SW480 (cell line): ENCODE measurements at places on chromosomes 1 and 21.

DNA sequence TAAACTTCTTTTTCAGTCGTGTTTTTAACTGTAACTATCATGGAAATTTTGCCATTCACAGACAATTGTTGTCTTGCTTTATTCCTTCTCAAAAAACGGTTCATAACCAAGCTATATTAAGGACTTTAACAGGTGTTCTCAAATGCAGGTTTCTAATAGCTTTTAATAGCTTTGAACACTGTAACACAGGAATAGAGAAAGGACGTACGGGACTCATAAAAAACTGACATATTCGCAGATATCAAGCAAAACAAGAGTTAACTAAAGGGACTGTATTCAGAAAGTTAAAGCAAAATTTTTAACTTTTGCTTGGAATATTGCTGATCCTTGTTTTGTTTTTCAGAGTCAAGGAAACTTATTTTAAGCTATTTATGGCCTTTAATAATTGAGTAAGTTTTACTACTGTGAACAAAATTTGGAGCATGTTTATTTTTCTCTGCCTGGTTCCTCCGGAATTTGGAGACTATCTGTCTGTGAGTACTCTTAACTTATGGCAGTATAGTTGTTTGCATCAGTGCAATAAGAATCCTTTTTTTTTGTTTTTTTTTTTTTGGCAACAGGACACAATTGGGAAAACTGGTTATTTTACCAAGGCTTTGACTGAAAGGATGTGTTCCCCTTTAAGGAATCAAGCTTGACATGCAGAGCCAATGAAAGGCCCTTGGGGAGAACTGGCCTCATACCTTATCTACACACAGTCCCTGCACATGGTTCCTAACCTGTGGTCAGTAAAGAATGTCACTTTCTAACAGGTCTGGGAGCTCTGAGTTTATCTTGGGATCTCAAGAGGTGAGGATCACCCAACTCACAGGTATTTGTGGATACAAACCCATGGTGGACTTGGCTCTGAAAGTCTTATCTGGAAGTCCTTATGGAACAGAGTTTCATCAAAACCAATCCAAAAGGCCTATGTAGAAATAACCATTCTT is 5.8 kb upstream of the CD46 start:
- peak; percentile 31 for DNase-seq

DNA sequence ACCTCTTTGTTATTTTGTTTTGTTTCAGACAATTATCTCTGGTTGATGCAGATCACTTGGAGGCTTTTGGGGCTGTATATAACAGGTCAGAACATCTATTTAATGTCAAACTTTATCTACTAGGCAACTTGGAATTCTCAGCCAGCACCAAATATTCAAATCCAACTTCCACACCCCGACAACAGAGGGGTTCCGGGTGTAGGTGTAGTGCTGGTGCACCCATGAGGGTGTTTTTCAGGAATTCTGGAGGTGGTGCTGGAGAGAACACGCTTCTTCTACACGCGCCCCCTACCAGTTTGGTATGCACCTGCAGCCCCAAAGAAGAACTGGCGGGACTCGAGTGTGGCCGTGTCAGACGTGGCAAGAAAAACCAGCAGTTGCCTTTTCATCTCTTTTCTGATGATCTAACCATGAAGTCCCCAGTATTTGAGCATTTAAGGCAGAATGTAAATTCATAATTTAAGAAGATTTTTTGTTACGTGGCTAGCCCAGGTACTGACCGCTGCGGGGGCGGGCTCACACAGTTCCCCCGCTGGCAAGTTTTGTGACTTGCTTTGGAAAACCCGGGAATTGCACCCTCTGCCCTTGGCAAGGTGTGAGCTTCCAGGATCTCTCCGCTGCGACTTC is 462 bp upstream of the TLCD4 start:
- DNase-seq = peak; percentile 89

DNA sequence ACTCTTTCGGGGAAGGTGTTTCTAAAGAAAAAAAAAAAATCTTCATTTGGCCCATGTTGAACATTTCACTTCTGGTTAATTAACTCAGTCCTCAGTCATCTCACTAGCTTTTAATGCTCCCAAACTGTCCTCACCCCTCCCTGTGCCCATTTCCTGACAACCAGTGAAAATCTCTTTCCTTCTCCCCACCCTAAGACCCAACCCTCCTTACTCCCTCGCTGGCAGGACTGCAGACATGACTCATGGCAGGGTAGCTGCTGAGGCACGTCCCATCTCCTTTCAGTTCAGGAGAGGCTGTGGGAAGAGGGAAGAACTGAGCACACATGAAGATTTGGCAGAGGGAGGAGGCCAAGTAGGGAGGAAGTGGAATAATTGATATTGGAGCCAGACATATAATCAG is 12.6 kb downstream of the PKP1 start:
- DNase-seq = peak; percentile 37

- peak; percentile 26 for DNase-seq
These were observed 382 bp downstream of the TRMT1L start for GRCh38 chr1:185156288-185156853.

- no peak for DNase-seq
These were observed 84.6 kb downstream of the MATN1 start for GRCh38 chr1:30638811-30639210.

GRCh38 chr1:44855742-44856141 is 12.7 kb upstream of the PTCH2 start:
- DNase-seq = no peak

DNA sequence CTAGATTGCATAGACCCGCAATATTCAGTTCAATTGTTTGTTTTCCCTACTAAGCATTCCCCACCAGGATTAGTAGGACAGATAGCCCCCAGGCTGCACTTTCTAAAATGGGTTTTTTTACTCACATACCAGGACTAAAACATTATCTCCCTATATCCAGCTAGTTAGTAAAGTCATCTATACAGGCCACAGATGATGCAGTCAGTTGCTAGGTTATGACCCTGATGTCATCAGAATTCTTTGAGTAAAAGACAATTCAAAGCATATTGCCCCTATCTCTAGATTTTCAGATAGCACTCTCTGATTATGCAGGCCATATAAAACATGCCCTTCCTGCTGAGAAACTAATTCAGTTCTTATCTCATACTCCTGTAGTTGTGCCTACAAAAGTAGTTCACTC is 203.6 kb downstream of the LBR start:
- DNase-seq = no peak

GRCh38 chr1:41615316-41615715 is 130.8 kb upstream of the EDN2 start:
- DNase-seq = no peak

GRCh38 chr1:227070638-227071285 is 130.7 kb downstream of the COQ8A start:
- DNase-seq = no peak

- DNase-seq = no peak
These were observed 182.6 kb downstream of the MRPL39 start for GRCh38 chr21:25424634-25425033.

GRCh38 chr1:9080705-9081291 is 11.4 kb upstream of the SLC2A5 start:
- DNase-seq = no peak

- no peak for DNase-seq
These were observed 100.7 kb upstream of the PDE4B start for GRCh38 chr1:65691972-65692371.

- peak; percentile 50 for DNase-seq
These were observed 45.3 kb downstream of the SLC66A1 start for GRCh38 chr1:19357299-19357986.

GRCh38 chr1:111221276-111221632 is 6.3 kb upstream of the CHI3L2 start:
- no peak for DNase-seq

- no peak for DNase-seq
These were observed 6.8 kb downstream of the NHLH1 start for GRCh38 chr1:160373696-160374095.

- peak; percentile 75 for DNase-seq
These were observed 275.5 kb upstream of the FMN2 start for GRCh38 chr1:239816081-239816782.

DNA sequence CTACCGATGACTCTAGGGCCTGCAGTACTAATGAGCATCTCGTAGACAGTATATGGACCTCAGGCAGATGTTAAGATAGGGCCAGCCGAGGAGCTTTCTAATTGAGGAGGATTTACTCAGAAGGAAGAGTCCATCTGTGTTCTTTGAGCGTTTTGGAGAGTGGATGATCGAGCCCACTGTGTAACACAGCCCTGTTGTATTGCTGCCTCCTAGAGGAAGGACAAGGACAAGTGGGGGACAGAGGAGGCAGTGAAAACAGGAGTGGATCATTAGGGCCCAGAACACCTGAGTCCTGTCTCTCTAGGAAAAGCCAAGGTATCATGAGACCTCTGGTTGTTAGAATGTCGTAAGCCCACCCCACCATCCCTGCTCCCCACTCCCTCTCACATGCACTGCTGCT is 62.9 kb downstream of the TBX19 start:
- no peak for DNase-seq

GRCh38 chr1:178642282-178642681 is 82.8 kb upstream of the RALGPS2 start:
- DNase-seq = no peak

GRCh38 chr1:225467193-225468020 is 39.6 kb upstream of the LBR start:
- DNase-seq = no peak
